ENCODE measurements at places on chromosomes 7 and 10.

DNA sequence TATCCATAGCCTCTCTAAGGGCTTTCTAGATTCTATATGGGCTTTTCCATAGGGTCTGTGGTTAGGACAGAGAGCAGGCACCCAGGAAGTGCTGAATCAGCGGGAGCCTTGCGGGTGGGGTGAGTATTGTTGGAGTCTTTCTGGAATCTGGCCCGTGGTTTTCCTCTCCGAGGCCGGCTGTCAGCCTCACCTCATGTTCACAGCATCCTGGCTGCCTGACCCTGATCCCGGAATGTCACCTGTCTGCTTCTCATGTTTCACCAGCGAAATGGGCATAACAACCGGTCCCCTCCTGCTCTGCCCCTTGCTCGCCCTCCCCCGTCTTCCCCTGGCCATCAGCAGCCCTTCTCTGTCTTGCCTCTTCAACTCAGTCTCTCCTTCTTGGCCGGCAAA is 36.5 kb downstream of the DDIT4 start:
- DNase-seq, result no peak

GRCh38 chr10:1116051-1116450 is 59.9 kb downstream of the WDR37 start:
- DNase-seq, result peak; percentile 33

DNA sequence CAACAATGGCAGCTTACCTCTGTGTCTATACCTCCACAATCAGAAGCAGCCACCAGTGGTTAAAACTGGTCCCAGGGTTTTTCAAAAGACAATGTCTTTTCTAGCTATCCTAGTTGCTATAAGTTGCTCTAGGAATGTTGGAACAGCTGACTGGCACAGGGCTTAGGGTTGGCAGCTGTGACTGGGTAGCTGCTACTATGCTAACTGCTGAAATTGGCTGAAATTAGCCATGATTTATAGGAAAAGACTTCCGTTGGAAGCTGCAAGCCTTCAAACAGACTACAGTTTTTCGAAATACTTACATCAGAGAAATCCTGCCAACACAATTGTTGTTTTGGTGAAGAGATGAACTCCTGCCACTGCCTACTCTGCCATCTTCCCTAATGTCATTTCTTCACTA is 102.3 kb downstream of the MKX start:
- no peak for DNase-seq

DNA sequence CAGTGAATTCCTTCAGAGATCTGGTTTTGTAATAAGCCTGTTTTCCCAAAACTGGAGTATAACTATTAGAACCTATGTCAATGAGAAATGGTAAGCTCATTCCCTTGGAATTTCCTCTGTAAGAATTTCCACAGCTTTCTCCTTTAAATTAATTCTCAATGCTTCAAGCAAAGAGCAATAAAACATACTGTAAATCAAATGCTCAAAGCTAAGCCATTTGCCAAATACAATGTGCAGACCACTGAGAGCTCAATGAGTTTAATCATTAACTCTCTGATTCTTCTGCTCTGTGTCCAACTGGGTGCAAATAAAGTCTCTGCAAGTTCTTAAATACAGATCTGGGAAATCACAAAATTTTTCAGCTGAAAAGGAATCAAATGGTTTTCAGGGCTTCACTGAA is 227.6 kb upstream of the IMMP2L start:
- DNase-seq, result no peak

DNA sequence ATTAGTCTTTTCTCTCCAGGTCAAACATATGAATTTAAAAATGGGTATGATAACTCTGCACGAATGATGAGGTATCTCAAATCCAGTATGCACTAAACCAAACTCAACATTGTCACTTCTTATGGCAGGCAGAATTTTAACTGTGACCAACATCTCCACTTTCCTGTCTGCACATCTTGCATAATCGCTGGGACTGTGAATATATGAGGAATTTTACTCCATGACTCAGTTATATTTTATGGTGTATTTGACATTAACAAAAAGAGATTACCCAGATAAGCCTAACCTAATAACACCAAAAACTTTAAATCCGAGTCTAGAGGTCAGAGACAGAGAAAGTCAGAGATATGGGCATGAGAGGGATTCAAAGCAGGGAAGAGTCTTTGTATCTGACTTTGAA is 454.5 kb upstream of the SEMA3D start:
- no peak for DNase-seq

DNA sequence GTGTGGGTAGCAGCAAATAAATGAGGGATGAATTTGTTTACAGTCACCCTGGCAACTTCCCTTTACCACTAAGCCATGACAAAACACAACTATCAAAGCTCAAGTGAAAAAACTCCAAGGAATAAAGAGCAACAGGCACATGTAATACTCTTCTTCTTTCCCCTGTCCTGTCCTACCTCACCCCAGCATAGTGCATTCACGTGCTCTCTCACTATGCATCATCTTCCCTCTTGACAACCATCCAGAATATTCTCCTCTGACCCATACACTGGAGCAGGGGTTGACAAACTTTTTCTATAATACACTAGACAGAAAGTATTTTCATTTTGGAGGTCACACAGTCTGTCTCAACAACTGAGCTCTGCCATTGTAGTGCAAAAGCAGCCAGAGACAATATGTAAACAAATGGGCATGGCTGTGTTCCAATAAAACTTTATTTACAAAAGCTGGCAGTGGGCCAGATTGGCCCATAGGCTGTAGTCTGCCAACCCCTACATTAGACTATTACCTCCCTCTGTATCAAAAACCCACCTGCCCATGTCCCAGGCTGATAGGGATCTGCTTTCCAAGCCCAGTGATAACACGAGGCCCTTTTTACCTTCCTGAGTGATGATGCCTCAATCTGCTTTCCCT is 354.5 kb downstream of the FGFR2 start:
- no peak for DNase-seq

GRCh38 chr7:31047313-31048146 is 4.6 kb upstream of the ADCYAP1R1 start:
- DNase-seq, result no peak

GRCh38 chr10:98919899-98920298 is 315.8 kb downstream of the HPSE2 start:
- DNase-seq, result no peak

DNA sequence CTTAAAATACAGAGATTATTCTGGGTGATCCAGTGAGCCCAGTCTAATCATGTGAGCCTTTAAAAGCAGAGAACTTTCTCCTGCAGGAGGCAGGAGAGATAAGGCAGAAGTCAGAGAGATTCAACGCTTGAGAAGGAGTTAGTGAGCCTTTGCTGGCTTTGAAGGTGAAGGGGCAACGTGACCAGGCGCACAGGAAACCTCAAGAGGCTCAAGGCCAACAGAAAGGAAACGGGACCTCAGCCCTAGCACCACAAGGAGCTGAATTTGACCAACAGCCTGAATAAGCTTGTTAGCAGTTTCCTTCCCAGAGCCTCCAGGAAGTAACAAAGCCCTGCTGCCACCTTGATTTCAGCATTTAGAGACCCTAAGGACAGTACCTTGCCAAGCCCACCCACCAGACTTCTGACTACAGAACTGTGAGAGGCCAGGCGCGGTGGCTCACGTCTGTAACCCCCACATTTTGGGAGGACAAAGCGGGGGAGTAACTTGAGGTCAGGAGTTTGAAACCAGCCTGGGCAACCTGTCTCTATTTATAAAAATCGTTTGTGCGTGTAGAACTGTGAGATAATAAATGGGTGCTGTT is 87.3 kb upstream of the KAT6B start:
- DNase-seq, result peak; percentile 34

DNA sequence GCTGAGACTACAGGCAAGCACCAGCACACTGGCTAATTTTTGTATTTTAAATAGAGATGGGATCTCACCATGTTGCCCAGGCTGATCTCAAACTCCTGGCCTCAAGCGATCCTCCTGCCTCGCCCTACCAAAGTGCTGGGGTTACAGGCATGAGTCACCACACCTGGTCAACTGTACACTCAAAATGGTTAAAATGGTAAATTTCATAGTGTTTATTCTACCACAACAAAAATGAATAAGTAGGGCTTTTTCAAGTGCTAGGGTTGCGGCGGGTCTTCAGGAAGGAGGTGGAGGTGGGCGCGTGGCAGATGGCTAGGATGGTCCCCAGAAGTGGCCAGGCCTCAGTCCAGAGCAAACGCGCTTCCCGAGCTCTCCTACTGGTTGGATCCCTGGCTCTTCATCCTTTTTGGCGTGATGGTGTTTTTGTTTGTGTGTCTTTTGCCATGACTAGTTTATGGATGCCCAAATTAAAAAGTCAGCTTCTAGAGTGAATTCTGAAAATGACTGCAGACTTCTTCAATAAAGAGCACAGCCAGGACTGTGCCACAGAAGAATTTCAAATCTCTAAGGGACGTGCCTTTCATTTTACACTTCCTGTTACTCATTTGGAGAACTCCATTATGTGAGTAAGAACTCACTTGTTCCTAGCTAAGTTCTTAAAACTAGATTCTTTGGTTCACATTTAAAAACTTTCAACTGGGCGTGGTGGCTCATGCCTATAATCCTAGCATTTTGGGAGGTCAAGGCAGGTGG is 73.9 kb downstream of the TMEM130 start:
- no peak for DNase-seq

GRCh38 chr10:111207500-111207899 is 130.7 kb downstream of the ADRA2A start:
- DNase-seq, result no peak

GRCh38 chr10:98357194-98357822 is 57.7 kb downstream of the PYROXD2 start:
- DNase-seq, result no peak

GRCh38 chr7:1543826-1544177 is 12.2 kb downstream of the TMEM184A start:
- peak; percentile 45 for DNase-seq

DNA sequence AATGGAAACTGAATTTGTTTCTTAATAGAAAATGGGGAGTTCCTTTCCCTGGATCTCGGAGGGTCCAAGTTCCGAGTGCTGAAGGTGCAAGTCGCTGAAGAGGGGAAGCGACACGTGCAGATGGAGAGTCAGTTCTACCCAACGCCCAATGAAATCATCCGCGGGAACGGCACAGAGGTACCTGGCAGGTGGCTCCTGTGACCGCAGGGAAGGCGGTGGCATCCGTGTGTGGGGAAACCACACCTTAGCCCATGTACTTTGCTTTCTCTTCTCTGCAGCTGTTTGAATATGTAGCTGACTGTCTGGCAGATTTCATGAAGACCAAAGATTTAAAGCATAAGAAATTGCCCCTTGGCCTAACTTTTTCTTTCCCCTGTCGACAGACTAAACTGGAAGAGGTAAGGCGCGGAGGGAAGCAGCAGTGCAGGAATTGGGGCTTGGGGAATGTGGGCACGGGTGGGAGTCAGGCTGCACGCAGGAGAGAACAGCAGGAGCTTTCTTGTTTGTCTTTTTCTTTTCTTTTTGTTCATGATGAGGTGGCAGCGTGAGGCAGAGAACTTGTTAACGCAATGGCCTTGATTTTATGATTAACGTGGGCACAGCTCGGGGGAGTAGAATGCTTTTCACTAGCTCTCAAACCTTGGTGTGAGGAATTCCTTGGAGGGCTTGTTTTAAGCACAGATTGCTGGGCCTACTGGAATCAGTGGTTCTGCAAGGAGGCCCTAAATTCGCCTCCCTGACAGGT is 12.8 kb downstream of the HKDC1 start:
- DNase-seq, result no peak

- no peak for DNase-seq
Measured at GRCh38 chr10:132486539-132487121, 51.0 kb upstream of the INPP5A start.

DNA sequence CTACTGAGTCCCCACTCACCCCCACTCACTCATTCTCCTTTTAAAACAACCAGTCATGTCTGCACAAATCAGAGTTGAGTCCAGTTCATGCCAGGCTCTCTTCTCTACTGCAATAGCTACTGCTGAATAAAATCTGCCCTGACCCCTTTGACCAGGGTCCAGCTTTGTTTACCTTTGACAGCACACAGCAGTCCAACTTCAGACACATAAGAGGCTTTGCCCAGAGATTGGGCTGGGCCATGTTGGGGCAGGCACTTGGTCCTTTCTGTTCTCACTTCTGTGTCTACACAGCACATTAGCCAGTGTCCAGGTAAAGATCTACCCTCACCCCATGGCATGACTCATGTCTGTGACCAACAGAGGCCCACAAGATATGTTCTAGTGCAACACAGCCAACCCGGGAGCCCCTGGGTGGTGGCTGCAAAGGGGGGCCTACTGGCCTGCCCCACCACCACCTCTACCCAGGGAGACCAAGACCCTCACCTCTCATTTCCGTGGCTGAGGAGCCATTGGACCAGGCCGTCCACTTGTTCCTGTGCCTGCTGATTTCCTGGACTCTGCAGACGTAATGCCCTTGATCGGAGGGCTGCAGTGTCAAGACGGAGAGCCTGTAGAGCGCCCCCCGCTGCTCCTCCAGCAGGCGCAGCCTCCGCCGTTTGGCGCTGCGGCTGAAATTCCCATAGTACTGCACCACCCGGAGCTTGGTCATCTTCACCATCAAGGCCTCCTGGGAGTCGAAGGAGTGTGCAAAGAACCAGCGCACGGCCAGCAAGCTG is 8.0 kb downstream of the VSTM4 start:
- DNase-seq, result peak; percentile 75

GRCh38 chr10:128400564-128400963 is 274.3 kb upstream of the MKI67 start:
- DNase-seq, result no peak

DNA sequence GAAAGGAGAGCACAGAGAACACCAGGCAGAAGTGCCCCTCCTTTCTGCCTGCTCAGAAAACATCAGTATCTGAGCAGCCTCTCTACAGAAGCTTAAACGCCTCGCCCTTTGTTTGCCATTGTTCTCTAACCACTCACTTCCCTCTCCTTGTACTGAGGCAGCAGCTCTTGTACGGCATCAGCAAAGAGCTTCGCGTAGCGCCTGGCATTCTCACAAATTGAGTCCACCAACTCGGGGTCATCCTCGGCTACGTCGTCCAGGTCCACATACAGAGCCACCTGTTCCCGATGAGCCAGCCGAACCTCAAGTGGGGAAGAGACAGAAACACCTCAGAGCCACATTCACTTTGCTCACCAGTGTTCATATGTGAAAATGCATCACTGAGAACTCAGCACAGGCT is 1.7 kb downstream of the MCM7 start:
- DNase-seq, result no peak

- DNase-seq, result no peak
Measured at GRCh38 chr7:98869027-98869596, 702 bp downstream of the TMEM130 start.

- no peak for DNase-seq
Measured at GRCh38 chr7:77699056-77699455, 2.8 kb downstream of the RSBN1L start.

GRCh38 chr10:130138479-130138866 is 2.3 kb downstream of the GLRX3 start:
- DNase-seq, result no peak

GRCh38 chr10:132522521-132523411 is 14.8 kb upstream of the INPP5A start:
- DNase-seq, result peak; percentile 36

- no peak for DNase-seq
Measured at GRCh38 chr7:110759069-110759468, 331.9 kb upstream of the LRRN3 start.

DNA sequence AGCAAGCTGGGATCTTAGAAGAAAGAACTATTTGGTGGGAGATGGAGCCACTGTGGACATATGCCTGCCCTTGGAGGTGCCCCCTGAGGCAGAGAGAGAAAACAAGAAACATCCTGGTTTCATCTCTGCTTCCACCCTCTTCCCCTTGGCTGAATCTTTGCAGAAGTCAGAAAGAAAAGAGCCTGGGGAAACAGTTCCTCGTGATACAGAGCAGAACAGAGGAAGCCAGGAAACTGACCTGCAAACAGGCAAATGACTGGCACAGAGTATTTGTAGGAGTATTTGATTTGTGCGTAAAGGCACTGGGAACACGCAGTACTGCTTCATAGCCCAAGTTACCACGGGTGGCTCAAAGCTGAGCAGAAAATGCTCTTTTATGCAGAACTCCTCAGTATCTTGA is 7.0 kb upstream of the KEL start:
- no peak for DNase-seq

GRCh38 chr7:150951521-150951920 is 26.6 kb downstream of the KCNH2 start:
- no peak for DNase-seq
